ENCODE measurements at places on chromosomes 5 and 9.

DNA sequence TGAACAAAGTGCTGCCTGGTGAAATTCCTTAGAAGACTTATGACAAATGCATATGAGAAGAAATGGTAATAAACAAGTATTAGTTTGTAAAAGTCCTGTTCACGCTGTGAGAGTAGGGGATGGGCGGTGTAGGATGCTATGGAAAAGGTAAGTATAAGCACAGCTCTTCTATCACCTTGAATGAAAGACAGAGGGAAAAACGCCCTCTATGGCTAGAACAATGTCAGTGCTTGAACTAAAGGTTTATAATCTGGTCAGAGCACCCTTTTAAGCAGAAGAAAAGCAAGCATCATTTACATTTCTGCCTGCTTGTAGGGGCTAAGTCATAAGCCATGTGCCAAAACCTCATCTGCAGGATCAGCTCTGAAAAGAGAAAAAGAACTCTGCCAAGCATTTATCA lies 115.2 kb downstream of the LHFPL2 start:
- peak; percentile 63 for DNase-seq

- DNase-seq: no peak
Measured at GRCh38 chr5:68369457-68370125, 154.0 kb downstream of the PIK3R1 start.

DNA sequence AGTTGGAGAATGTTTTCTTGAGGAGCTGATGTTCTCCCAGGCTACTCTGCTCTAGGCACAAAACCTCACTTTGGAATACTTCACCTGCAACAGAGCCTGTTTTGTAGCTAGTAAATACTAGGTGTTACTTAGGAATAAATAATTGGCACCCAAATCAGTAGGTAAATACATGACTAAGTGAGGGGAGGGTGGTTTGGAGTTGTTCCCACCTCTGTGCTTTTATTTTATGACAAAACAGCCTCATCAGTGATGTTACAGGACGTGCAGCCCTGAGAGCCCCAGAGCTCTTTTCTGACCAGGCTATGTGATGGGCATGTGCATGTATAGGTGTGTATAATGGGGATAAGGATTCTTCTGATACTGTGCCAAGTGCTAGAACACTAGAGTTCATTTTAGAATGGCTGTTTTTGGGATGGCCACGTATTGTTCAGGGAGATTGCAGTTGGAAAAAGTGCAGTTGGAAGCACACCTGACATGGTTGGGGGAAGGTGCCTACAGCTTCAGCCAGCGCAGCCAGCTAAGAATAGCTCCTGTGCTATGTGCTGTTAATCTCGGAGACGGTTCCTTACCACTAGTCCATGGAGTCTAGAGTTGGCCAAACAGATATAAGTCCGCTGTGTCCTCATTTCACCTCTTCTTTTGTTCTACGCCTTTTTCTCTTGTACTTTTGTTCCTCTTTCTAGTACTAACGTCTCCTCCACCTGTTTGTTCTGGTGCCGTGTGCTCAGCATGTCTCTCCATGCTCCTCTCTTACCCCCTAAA lies 284.7 kb downstream of the FANCC start:
- DNase-seq: no peak

- DNase-seq: no peak
Measured at GRCh38 chr5:140037012-140037411, 6.1 kb downstream of the NRG2 start.

DNA sequence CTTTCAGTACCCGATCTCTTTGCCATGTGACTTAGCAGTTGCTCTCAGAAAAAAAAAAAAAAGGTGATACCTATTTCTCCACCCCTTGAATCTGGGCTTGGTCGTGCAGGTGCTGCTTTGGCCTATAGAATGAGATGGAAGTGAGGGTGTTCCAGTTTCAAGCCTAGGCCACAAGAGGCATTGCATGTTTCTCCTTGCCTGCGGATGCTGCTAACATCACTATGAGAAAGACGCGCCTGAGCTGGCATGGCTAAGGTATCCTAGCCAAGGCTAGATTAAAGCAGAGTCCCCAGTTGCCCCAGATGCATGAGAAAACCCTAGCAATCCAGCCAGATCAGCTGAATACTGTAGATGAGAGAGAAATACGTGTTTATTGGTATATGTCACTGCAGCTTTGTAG lies 14.7 kb upstream of the CSF1R start:
- no peak for DNase-seq

GRCh38 chr5:16809010-16809394 lies 127.1 kb downstream of the MYO10 start:
- no peak for DNase-seq

DNA sequence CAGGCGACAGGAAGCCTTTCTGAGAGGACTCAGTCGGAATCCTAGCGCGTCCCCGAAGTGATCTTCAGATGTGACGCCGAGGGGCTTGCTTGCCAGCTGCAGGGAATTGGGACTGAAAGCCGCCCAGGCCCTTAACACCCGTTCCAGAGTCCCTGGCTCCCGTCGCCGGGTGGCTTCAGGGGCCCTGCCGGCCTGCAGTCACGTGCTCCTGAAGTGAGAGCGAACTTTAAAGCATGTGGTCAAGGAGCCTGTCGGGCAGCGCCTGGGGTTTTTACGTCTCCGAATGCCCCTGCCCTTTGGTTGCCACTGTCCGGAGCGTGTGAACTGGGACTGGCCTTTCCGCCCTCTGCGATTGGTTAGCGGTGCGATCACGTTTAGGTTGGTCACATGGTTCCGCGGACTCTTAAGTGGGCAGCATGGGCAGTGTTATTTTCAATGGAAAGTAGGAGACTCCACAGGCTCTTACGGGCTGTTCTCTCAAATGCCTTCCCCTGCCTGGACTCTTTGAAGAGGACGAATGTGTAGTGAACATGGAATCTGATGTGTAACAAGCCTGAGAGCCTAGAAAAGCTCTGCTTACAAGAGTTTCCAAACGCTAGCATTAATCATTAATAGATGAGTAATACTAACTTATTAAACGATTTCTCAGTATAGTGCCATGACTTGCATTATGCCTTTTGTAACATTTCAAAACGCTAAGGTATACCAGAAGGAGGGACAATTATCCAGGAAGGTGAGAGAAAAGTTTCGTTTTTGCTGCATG lies 1.9 kb downstream of the VLDLR start:
- no peak for DNase-seq

GRCh38 chr9:131995382-131995781 lies 84.3 kb downstream of the MED27 start:
- no peak for DNase-seq

GRCh38 chr5:134430001-134430569 lies 18.4 kb upstream of the CDKN2AIPNL start:
- peak; percentile 94 for DNase-seq

DNA sequence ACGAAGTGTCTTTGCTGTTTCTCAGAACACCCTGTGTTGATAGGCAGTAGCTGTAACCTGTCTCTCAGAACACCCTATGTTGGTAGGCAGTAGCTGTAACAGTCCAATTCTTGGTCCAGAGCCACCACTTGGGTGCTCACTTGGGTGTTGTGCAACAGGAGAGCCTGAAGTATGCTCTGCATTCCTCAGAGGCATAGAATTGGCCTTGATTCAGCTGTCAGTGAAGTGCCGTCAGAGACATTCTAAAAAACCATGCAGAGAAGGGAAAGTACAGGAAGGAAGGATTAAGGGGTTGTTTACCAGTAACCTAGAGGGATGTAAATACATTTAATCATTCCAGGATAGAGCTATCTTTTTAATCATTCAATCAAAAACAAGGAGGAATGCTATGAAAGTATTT lies 231.2 kb downstream of the ARRDC3 start:
- DNase-seq: no peak

- DNase-seq: no peak
Measured at GRCh38 chr5:37494756-37495155, 115.6 kb downstream of the WDR70 start.

GRCh38 chr5:157766902-157767301 lies 23.4 kb downstream of the LSM11 start:
- no peak for DNase-seq

DNA sequence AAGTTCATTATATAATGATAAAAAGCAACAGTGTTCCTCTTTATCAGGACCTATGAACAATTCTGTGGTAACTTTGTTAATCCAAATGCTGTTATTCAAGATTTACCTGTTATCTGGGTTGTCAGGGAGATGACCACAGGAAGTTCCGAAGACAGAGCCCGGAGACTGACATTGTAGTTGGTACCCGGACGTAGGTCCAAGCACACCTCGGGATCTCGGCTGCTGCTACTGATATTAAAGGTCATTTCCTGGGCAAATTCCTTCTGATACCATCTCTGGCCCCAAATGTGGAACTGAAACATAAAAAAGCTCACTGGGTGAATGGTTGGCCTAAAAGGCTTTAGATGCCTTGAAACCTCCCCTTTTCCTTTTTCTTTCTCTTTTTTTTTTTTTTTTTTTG lies 96.7 kb downstream of the SUSD1 start:
- no peak for DNase-seq

GRCh38 chr9:18368206-18368605 lies 105.7 kb upstream of the ADAMTSL1 start:
- no peak for DNase-seq

GRCh38 chr5:63500242-63500641 lies 462.0 kb downstream of the HTR1A start:
- DNase-seq: no peak

DNA sequence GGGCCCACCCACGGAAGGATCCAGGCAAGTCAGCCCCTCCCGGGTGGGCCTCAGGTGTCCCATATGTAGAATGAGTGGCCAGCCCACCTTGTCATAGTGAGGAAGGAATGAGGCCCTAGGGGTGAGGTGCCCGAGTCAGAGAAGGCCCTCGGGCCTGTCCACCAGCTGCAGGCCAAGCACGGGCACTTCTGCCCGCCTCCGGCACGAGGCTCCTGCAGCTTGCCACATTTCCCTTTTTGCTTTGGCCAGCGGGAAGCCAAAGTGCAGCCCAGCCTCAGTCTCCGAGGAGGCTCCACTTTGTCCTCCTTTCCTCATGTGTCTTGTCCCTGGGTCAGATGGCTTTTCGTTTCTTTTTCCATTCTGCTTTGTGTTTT lies 72.9 kb downstream of the PSMB7 start:
- no peak for DNase-seq

DNA sequence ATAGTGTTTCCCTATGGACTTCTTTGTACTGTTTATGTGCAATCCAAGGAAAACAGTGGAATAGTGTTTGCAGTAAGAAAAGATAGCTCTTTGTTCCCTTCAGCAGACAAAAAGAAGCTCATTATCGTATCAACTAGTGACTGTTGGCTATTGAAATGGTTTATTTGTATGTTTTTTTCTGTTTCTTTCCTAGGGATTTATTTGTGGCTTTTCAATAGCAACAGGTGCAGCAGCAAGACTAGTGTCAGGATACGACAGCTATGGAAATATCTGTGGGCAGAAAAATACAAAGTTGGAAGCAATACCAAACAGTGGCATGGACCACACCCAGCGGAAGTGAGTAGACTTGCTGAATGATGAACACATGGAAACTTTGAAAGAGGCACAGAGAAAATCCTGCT lies 65.1 kb downstream of the SLC44A1 start:
- no peak for DNase-seq

DNA sequence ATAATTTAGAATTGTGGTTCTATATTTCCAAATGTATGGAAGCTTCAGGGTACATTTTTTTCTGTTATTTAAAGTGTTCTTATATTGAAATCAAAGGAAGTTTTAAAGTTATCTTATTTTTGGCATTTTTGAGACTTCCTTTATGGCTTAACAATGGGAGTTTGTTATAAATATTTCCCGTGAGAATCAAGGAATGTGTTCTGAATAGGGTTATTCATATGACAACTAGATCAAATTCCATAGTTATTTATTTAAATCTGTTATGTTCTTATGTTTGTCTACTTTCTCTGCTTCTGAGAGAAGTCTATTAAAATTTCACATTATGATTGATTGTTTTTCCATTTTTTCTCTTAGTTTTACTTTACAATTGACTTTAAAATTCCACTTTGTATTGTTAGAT lies 135.1 kb downstream of the ADAMTS16 start:
- no peak for DNase-seq

GRCh38 chr5:140855772-140856674 lies at the start of gene PCDHA10:
Gene PCDHA10 (plus strand): TSS chr5:140855897. CDS start chr5:140856049, 152 bp downstream.
- DNase-seq: no peak

GRCh38 chr5:130937046-130937445 lies 228.0 kb downstream of the HINT1 start:
- no peak for DNase-seq

- DNase-seq: no peak
Measured at GRCh38 chr5:37940931-37941623, 101.2 kb upstream of the GDNF start.

- no peak for DNase-seq
Measured at GRCh38 chr9:31519011-31519410, 865.4 kb upstream of the ACO1 start.

DNA sequence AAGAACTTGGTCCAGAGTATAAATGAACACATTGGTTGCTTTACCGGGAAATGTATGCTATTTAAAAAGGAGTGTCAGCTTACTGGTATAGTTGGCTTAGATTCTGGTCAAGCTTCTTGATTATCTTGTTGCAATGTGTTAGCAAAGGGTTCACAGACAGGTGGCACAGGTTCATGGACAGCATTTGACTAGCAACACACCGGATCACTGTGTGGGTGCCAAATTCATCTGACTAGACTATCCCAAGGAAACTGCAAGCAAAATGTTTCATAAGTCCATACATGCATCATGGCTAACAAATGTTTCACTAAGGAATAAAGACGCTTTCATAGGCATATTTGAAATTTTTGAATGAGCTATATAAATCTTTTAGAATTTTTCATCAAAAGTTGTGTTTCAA lies 274.1 kb downstream of the PLK2 start:
- no peak for DNase-seq

GRCh38 chr5:110441035-110441434 lies 285.4 kb downstream of the TMEM232 start:
- DNase-seq: peak; percentile 26

- no peak for DNase-seq
Measured at GRCh38 chr9:97512966-97513560, 11.6 kb downstream of the TMOD1 start.

DNA sequence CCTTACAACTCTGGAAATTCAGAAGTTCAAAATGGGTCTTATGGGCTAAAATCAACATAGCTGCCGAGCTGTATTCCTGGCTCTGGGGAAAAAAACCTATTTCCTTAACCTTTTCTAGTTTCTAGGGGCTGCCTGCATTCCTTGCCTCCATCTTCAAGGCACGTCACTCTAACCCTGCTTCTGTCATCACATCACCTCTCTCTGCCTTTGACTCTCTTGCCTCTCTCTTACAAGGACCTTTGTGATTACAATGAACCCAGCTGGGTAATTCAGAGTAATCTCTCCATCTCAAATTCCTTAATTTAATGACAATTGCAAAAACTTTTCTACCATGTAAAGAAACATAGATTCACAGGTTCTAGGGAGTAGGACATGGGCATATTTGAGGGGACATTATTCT lies 103.1 kb upstream of the SMC2 start:
- DNase-seq: no peak

DNA sequence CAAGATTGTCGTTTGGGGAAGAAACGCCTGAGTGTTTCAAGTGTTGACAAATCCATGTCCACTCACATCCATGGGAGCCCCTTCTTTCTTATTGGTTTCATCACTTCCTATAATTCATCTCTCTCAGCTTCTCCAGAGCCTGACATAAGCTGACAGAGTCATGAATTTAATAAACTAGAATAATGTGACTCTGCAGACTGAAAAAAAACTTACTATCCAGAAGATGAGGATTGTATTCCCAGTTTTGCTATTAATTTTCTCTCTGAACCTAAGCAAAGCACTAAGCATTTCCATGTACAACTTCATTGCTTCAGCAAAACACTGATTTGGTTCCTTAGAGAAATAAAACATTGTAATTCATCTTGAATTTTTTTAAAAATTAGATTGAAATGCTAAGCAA lies 691.8 kb downstream of the MTRR start:
- no peak for DNase-seq

- DNase-seq: no peak
Measured at GRCh38 chr5:146006470-146007190, 70.3 kb downstream of the SH3RF2 start.

GRCh38 chr5:32309761-32310160 lies 3.0 kb downstream of the MTMR12 start:
- DNase-seq: no peak

All from NCI-H524 (cell line).